ENCODE measurements at places on chromosomes 16 and 17.

GRCh38 chr16:48126801-48127644, 28.8 kb downstream of the ABCC12 start:
- DNase-seq, result no peak

DNA sequence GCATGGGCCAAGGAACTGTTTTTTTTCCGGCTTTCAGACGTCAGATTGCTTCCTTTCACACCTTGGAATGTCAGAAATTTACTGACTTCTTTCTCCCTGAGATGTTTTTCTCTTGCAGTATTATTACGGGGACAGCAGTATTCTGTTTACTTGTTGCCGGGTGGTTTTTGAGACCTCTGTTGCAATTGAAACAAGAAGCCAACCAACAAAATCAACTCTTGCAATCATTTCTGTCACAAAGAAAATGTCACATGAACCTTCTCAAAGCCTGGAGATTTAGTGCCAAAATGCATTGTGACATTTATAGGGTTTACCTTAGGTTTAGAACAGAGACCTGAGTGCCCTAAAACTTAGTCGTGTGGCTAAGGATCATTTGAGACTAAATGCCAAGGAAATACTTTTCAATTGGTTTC, 174.3 kb downstream of the MAP2K6 start:
- no peak for DNase-seq

DNA sequence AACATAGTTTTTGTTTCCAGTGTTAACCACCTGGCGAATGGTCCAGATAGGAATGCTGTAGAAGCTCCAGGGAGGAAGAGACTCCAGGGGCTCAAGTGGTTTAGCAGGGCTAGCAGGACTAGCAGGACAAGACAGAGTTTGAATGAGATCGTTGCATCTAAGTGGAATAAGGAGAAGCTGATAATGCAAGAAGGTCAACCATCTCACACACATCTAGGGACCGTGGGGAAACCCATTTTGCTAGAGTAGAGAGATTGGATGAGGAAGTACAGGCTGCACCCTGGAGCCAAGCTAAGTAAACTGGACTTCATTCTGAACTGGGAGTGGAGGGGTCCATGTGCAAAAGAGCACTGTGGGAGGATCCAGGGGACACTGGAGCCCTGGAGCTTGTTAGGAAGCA, 86.1 kb upstream of the HSBP1 start:
- DNase-seq, result no peak

GRCh38 chr16:88116121-88116520, 164.9 kb downstream of the BANP start:
- DNase-seq, result no peak

GRCh38 chr17:79909121-79909520, 69.9 kb upstream of the CBX4 start:
- no peak for DNase-seq

- no peak for DNase-seq
Measured at GRCh38 chr17:44394833-44395232, 5.4 kb upstream of the ITGA2B start.

DNA sequence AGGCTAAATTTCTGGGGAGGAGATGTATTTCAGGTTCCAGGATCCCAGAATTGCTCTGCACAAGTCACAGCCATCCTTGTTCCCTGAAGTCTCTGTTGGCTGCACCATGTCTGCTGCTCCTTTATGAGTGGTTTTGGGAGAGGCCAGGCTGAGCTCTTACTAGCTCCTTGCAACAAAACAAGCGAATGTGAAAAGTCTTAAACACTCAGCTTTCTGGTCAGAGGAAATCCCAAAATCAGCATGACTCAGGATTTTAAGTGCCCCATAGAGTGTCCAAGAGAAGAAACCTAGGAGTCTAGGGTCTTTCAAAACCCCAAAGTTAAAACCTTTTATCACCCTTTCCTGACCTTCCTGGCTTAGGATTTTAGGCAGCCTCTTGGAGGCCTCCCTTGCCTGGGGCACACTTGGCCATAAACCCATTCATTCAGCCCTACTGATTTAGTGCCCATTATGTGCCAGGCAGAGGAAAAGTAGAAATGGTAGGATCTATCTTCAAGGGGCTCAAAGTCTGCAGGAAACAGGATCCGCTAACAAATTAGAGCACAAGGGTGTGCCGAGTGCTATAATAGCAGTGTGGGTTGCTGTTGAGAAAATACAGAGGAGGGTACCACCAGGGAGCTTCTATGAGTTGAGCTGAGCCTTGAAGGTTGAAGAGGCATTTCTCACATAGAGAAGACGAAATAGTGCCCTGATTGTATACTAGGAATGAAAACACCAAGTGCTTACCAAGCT, 36.9 kb downstream of the SOST start:
- no peak for DNase-seq

DNA sequence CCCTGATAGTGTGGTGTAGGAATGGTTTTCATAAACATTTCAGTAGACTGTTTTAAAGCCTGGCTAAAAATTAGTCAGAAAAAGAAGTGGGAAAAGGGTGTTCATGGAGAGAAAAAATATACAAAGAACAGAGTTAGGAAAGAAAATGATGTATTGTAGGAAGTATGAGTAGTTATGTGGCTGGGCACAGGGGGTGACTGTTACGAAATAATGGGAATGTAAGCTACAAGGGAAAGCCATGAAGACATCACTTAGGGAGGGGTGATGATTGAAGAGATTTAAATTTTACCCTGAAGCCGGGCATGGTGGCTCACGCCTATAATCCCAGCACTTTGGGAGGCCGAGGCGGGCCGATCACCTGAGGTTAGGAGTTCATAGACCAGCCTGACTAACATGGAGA, 55.3 kb downstream of the NUP88 start:
- no peak for DNase-seq

DNA sequence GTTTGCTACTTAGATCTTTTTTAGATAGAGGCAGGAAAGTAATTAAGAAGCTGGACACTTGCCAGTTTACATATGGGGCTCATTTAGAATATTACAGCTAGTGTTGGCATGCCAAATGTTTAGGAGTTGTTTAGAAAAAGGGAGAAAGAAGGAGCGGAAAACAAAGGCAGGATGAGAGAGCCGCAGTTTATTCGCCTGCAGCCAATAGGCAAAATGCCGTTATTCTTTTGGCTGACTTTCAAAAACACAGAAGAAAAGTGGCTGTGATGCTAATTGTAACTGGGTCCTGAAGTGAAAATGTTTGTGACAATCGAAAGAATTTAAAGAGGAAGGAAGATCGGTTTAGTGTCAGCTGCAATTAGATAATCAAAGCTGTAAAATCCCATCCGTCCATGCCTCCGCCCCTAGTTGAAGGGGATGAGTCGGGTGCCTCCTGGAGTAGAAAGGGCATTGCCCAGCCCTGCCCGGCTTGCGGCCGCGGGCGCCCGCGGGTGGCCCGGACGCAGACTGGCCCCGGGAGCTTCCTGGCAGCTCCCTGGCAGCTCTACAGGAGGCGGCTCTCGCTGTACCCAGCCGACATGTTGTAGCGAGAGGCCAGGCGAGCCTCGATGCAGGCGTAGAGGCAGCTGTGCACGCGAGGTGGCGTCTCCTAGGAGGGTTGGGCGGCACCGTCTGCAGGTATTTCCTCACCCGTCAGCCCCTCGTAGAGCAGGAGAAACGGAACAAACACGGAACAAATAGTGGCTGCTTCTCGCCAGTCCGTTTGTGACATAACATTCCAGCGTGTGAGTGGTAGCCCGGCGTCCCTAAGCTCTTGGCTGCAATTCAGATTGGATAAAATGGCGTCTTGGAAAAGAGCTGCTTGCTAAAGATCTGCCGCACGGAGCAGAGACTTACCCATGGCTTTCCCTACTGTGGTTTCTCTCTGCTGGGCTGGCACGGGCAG, 82.2 kb downstream of the TNRC6C start:
- DNase-seq, result peak; percentile 9
